ENCODE measurements at places on chromosomes 11 and 22. TPM values are rescaled to one million over a fixed set of nuclear protein-coding genes. Genes with fewer than 3 reads are reported as not detected.

DNA sequence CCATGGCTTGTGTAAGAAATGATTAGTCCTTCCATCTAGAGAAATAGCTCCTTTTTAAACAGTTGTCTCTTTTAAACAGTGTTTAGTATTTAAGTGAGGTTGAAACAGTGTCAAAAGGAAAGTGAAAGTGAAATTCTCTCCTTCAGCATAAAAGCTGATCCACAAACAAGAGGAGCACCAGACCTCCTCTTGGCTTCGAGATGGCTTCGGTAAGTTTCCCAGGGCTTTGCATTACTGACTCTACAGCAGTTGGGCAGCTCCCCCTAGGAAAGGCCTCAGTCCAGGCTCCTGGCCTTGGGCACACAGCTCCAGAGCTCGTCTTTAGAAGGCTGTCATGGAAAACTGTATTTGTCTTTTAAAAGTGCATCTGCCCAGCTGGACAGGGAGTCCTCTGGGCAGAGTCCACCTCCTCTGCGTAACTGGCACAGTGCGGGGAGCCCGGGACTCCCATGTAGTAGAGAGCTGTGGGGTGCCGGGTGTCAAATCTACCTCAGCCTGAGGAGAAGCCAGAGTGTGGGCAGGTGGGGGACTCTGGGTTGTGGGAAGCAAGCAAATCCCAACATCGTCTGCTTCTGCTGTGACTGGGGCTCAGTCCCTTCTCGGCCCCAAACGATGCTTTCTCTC is at the start of gene PLAAT4:
Gene PLAAT4, plus strand, starts transcription at position 140 of the 624 bp plus-strand sequence. Its CDS starts 61 bp downstream, at position 201.
- no peak for DNase-seq

DNA sequence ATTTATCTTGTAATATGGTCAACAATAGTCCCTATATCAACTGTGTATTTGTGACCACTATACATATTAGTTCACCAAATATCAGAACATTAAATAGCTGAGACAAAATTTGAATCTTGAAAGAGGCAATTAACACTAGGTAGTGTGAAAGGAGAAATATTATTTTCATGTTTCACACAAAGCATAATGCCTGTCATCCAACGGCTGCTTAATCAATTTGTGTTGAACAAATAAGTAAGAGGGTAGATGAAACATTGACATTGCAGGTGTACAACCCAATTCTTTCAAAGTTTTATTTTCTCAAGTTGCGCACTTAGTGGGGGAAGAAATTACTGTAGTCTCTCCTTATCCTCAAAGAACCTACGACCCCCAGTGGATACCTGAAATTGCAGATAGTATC is 3.4 kb upstream of the OR8I2 start:
- DNase-seq: no peak

- no peak for DNase-seq
These were observed 22.5 kb upstream of the KRTAP5-7 start for GRCh38 chr11:71504531-71504930.

DNA sequence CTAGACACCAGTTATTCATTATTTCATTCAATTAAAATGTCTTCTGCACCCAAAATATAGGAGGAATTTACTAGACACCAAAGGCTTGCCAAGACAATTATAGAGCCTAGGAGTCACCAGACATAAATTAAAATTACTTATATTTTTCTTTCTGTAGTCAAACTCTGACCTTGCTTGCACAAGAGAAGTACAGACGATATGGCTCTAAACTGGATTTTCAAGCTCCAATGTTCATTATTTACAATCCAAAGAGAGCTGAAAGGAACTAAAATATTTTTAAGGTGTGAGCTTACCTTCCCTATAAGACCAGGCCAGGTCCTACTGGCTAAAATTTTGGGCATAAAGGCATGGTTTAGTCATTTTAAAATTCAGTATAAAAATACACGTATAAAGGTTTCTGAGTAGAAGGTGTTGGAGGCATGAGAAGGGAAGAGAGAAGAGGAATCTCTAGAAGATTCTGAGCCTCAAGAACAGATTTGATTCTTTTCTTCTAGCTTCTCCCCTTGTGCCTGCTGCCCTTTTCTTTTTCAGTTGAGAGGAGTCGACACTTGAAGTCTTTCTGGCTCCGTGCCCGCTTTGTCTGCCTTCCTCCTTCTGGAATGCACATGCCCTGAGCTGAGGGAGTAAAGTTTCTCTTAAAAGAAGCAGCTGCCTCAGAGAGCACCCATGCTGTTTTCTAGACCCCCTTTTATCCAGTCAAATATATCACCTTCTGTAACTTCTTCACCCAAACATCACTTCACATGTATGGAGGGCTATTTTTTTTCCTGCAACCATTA is 13.5 kb downstream of the C11orf97 start:
- DNase-seq: no peak

DNA sequence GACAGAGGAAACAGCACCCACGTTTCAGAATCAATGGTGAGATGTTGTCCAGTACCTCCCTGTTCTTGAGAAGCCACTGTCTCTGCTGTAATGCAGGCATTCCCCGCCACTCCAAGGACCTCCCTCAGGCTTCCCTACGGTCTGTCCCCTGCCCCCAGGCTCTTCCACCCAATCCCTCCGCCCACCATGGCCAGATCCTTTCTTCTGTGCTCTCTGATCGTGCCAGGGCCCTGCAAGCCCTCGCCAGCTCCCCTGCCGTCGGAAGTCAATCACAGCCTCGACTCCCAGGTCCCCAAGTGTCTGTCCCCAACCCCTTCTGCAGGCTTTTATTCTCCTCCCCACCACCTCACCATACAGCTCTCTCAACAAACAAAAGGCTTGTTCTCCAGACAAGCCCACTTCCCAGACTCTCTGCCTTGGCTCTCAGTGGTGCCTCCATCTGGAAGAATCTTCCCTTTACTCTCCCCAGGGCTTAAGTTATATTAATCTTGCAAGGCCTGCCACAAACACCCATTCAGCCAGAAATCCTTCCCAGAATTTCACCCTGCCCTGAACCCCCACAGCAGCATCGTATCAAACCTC is 13.7 kb downstream of the SCN4B start:
- DNase-seq: no peak

DNA sequence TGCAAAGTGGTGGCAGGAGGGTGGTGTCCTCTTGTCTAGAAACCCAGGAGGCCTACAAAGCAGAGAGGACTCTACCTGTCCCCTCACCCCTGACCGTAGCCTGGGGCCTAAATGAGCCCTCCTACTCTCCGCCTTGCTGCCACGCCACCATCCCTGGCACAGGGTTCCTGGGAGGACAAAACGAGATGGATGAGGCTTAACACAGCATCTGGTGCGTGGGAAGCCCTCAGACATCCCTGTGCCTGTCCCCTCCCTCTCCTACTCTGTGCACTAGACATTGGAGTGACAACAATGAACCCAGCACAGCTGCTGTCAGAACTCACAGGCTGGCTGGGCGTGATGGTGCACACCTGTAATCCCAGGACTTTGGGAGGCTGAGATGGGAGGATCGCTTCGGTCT is 36.4 kb upstream of the DKK3 start:
- no peak for DNase-seq

- DNase-seq: no peak
These were observed 68.2 kb upstream of the ISX start for GRCh38 chr22:34997633-34998299.

- no peak for DNase-seq
These were observed 598.6 kb downstream of the BUD13 start for GRCh38 chr11:116173941-116174911.

DNA sequence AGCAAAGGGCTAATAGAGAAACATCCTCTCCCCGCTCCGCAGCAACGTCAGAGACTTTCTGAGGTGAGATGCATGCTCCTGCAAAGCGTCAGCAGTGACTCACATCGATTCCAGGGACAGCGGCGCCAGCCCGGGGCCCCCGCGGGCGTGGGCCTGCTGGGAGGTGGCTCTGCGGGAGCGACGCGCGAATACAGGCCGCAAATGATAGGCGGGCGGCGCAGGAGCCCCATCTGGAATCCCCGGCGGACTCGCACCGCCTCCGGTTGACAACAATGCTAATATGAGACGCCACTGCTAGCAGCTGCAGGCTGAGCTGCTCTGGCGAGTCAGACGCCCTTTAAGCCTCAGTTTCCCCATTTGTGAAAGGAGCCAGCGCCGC is 557 bp downstream of the RANGAP1 start:
- peak; percentile 86 for DNase-seq

DNA sequence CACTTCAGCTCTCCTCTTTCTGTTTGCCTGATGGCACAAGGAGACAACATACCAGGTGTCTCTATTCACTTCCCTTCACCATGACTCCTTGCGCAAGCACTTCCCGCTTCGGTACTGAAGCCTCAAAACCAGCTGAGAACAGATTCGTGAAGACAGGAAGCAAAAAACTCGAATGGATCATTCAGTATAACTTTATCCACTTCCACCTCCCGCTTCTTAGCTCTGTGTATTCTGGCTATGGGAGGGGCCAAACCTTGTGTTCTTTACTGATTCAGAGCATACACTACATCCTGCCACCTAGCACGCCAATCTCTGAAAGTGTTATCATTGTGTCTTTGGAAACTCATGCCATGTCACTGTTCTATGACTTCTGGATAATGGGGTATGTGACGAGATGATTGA is 62.2 kb upstream of the ADA2 start:
- DNase-seq: no peak

GRCh38 chr11:63802637-63803414 is 10.4 kb upstream of the SPINDOC start:
- peak; percentile 90 for DNase-seq

DNA sequence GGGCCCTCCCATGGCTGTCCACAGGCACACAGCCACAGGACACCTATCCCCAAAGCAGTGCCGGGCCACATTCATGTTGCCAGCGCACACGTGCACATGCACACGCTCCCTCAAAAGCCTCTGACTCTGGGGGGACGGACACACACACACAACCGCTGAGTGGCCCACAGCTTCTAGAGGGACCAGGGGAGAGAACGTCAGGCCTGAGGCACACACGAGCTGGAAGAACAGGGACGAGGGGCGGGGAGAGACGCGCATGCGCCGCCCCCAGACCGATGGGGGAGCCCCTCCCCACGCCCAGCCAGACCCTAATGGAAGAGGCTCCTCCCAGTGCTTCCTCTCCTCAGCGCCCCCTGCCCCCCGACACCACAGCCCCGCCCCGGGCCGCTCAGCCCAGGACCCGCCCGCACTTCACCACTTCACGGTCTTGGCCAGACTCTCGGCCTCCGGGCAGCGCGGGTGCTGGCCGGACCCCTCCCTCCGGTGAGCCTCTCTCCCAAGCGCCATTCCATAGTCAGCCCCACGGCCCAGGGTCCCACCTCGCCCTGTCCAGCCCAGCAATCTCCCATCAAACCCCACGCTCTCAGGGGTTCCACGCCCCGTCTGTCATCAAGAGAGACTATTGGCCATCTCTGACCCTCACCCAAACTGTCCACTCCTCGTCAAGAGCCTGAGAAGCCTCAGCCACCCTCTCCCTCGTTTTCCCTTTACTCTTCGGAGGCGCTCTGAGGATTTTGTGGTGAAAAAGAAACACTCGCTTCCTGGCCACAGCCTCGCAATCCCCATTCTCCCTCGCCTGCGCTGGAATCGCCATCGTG is 11.7 kb downstream of the NRXN2 start:
- DNase-seq: no peak

DNA sequence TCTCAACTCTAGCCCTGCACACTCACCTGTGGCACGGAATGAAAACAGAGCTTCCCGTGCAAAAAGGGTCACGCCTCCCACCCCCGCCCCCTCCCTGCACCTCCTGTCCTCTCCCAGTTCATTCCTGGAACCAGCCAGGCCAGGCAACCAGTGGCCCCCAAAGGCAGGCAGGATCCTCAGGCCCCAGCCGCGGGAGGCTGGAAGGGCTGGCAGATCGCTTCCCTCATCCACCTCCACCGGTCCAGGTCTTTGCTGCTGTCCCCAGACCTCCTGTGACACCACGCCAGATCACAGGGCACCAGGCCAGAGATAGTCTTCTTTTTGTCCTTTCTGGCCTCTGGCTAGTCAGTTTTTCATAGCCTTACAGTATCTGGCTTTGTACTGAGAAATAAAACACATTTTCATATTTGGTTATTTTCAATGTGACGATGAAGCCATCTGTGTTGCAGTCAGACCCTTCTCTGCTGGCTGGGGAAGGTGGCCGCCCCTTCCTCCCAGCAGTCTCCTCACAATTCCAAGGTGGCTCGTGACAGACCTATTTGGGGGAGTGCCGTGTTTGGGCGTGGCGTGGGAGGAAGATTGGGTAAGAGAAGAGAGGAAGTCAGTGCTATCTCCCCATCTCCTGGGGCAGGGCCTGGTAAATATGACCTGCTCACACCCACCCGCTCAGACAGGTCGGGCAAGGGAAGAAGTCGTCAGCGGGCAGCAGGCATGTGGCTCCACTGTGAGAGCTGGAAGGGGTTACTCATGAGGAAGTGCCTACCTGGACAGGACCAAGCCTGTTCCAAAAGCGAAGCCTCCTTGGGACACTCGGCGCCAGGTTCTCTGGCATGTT is 9.1 kb downstream of the SSH3 start:
- peak; percentile 96 for DNase-seq

DNA sequence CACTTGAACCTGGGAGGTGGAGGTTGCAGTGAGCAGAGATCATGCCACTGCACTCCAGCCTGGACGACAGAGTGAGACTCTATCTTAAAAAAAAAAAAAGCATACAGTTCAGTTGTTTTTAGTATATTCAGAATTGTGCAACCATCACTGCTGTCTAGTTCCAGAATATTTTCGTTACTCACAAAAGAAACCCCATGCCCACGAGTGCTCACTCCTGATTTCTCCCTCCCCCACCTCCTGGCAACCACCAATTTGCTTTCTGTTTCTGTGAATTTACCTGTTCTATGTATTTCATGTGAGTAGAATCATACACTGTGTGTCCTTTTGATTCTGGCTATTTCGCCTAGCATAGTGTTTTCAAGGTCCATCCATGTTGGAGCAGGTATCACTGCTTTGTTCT is 24.8 kb downstream of the PTPRJ start:
- no peak for DNase-seq

GRCh38 chr11:123161376-123162030 is 33.5 kb downstream of the CLMP start:
- DNase-seq: no peak

DNA sequence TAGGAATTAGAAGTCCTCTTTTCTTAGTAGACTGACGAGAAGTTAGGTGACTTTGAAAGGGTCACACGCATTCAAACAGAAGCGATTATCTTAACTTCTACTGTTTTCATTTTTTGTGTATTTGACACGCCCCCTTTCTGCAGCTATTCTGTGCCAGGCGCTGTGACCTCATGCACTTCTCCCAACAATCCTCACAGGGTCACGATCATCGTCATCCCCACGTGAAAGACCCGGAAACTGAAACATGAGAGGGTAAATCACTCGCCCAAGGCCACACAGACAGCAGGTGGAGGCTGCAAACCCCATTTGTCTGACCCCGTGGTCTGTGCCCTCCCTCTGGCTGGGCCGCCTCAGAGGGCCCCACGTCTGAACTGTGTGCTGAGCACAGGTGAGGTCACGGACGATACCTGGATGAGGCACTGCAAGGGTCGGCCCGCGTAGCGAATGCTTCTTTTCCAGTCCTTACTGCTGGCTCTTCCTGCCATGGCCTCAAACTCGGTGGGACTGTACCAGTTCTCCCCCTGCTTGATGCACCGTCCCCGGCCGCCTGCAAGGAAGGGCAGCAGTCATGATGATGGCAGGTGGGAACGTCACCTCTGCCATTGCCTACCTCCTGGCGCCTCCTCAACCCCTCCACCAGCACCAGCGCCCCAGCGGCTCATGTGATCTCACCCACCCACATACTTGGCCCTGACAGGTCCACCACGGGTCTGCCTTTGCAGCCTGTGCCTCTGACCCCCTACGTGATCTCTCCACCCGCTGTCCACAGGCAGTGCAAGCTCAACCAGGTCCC is 8.4 kb downstream of the DEAF1 start:
- no peak for DNase-seq

- DNase-seq: no peak
These were observed 12.7 kb downstream of the DCHS1 start for GRCh38 chr11:6642957-6643356.

IGLL1 gene
- not detected for polyA plus RNA-seq

LSP1 gene
- 1.7 TPM for polyA plus RNA-seq

TTC36 gene
- not detected for polyA plus RNA-seq

MUC6 gene
- not detected for polyA plus RNA-seq

CCDC188 gene
- polyA plus RNA-seq: not detected

NCR3LG1 gene
- 0.31 TPM for polyA plus RNA-seq

Data from foreskin keratinocyte (primary cell).